ENCODE measurements at places on chromosomes 3 and 15.

DNA sequence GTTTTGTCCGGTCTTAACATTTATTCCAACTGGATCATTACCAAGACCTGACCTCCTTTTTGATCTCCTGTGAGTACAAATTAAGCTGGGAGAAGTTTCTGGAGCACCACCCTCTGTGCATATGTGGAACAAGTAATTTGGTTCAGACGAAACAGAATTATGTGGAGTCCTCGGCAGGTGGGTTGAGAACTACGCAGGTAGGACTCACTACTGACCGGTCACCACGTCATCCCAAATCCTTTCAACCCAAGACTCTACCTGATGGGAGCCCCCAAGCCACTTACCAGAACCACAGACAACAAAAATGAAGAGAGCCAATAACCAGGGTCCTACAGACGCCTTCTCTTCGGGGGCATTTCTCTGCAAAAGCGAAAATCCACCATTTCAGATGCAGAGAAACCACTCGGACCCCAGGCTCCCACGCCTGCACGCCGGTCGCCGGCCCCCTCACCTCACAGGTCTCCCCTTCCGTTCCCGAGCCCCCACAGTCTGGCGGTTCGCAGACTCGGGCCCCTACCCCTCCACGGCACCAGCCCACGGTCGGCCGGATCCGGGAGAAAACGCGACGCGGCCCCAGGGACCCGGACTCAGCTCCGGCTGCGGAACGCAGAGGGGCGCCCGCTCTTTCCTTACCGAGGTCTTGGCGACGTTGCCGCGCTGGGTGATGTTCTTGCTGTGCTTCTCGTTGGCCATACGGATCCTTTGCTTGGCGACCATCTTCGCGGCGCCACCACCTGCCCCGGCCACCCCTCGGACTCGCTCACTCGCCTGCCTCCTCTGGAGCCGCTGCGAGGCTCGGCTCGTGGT, 674 bp downstream of the SERP1 start:
- no peak for DNase-seq

GRCh38 chr15:56351353-56351752, 13.9 kb upstream of the TEX9 start:
- DNase-seq, result no peak

DNA sequence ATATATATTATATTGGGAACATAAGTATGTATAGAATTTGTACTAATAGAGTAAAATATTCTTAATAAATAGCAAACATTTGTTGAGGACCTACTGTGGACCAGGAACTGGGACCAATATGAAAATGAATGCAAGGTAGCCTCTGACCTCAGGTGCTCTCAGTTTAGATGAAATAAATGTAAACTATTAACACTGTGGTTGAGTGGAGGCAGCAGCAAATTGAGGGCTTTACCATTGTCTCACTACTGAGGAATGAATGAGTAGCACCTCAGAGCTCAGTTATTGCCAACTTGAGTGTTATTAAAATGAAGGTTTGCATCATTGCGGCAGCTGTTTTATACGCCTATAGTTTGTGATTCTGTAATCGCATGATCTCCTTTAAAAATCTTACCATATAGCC, 90.9 kb upstream of the CGNL1 start:
- no peak for DNase-seq

GRCh38 chr15:85618956-85619491, 175.7 kb downstream of the KLHL25 start:
- DNase-seq, result peak; percentile 97

- DNase-seq, result no peak
These were observed 336.0 kb downstream of the VGLL3 start for GRCh38 chr3:86654806-86655460.

GRCh38 chr15:48811325-48811958, 573 bp upstream of the CEP152 start:
- no peak for DNase-seq

GRCh38 chr15:71203586-71204474, 88.6 kb downstream of the THSD4 start:
- no peak for DNase-seq

GRCh38 chr3:38516669-38517068, 20.5 kb downstream of the EXOG start:
- DNase-seq, result no peak

GRCh38 chr15:64092075-64092820, 1.4 kb downstream of the CIAO2A start:
- DNase-seq, result no peak

DNA sequence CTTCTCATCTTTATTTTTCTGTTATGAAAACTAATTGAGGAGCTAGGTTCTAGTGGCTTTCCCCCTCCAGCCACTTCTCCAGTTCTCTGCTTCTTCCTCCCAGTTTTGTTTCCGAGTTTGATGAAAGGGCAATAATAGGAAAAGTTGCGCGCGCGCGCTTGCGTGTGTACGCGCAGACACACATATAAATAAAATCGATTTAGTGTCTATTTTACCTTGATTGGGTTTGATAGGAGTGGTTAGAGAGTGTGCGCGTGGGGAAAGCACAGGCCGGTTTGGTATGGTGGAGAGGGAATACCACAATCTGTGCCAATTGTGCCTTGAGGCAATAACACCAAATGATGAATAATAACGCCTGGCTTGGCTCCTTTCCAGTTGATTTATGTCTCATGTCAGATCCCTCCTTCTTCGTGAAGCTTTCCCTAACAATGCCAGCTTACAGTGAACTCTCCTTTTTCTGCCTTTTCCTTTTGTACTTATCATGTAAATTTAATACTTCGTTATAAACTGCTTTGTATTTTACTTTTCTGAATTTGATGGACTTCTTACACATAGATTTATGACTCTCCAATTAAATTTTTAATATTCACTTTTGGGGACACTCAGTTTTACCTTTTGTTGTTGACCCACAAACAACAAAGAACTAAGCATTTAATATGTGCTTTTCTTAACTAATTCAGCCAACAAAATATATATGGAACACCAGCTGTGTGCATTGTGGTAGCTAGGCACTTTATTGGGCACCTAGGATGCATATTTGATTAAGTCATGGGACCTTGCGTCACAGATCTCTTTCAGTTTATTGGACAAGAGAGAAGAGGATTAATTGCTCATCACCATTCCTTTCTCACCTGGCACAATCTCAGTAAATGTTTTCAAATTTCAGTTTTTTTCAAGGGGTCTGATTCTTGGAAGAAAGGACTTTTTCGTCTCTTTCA, 1.7 kb downstream of the TIPARP start:
- peak; percentile 86 for DNase-seq

GRCh38 chr3:73480187-73480672, 144.5 kb downstream of the PDZRN3 start:
- DNase-seq, result peak; percentile 44

DNA sequence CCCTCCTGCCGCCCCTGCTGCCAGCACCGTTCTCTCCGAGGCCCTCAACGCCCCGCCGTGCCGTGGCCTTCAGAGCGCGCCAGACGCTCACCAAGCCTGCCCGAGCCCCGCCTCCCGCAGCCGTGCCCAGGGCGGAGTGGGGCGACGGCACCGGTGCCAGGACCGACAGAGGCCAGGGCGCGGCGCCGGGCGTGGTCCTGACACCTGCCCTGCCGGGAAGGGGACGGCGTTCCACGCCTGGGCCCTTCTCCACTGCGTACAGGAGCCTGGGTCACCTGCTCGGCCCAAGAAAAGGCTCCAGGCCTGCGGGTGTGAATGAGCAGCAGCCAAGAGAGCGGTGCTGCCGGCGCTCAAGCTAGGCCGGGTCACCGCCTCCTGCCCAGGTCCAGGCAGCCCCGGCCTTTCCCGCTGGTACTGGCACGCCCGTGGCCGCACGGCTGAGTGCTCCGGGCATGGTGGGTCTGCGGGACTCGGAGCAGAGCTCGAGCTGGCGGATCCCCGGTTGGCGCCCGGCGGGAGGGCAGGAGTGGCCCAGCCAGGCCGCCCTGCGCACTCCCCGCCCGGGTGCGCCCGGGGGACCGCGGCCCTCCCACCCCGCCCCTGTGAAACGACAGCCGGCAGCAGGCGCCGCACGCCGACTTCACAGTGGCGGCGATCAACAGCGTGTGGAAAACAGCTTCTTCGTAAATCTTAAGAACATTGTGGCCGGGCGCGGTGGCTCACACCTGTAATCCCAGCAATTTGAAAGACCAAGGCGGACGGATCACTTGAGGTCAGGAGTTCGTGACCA, 4.2 kb downstream of the OCA2 start:
- no peak for DNase-seq

- no peak for DNase-seq
These were observed 480.7 kb downstream of the FHIT start for GRCh38 chr3:60770532-60770931.

GRCh38 chr3:4724051-4724629, 231.0 kb downstream of the ITPR1 start:
- no peak for DNase-seq

DNA sequence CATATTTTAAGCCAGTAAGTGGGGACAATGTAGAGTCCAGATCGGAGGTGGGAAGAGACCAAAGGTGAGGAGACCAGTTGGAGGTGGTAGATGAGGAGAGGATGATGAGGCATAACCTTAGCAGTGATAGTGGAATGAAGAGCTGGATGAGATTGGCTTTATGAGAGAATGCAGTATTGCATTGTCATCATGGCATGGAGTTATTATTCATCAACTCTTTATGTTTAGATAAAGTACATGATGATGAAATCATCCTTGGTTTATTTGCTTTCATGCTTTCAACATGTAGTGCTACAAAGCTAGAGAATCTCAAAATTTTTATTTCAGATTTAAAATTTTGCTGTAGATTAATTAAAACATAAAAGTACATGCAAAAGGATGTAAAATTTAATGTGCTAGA, 64.0 kb downstream of the PPM1L start:
- no peak for DNase-seq

DNA sequence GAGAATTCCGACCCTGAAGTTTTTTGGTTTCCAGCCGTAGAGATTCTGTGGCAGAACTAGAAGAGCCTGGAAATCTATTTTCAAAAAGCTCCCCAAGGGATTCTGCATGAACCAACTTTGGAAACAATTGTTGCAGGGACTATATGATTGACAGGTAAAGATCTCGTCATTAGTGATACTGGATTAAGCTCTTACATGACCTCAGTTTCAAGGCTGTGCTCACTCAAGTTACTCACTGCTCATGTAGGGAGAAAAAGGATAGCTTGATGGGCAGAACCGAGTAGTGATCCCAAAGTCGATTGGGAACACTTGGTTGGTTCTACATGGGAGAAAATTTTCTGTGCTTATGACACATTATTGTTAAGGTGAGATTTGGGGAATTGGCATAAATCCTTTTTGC, 142.3 kb upstream of the RASGRP1 start:
- DNase-seq, result no peak

- peak; percentile 26 for DNase-seq
These were observed 236.3 kb downstream of the MEX3B start for GRCh38 chr15:81809543-81809942.

GRCh38 chr15:24659622-24660021, 16.0 kb upstream of the NPAP1 start:
- DNase-seq, result no peak

DNA sequence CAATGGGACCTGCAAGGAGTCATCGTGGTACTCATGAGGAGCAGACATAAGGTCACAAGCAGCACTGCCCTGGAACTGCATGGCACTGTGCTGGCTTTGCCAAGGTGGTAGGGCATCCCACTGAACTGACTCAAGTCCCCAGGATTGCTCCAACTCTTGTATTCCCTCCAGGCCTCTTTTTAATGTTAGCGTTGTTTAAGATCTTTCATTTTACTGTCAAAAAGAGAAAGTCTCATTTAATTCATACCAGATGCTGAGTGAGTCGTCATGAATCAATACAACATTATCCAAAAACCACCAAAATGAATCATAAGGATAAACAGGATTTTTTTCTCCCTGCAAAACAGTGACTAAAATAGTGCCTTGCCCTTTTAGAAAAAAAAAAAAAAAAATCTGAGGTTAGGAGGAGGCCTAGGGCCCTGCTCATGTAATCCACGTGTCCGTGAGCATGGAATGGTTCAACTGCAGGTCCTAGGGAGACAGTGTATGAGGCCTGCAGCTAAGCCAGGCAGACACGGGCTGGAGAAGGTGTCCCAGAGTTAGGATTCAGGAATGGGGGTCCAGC, 36.7 kb upstream of the BLM start:
- DNase-seq, result peak; percentile 98

DNA sequence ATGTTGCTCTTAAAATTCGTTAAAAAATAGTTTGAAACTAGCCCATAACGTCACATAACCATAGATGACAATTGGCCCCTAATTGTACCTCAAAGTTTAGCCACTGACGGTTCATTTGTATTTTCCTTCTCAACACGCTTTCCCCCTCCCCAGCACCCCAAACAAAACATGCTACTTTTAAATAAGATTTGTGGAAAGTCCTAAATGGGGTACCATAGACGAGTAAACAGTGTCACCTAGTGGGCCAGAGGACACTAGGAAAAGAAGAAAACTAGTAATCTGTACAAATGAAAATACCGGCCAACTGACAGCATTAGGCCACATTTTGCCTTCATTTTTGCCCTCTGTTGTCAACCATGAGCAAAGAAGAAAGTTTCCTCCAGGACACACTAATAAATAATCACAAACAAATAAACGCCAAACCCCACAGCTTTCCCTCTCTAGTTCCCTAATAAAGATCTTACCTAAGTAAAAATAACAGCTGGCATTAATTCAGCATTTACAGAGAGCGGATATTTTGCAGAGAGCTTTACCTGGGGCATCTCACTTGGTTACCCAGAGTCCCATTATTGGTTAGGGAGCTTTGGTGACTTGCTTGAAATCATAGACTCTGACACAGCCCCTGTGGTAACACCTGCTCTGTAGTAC, 175.1 kb upstream of the ATP11B start:
- peak; percentile 5 for DNase-seq

DNA sequence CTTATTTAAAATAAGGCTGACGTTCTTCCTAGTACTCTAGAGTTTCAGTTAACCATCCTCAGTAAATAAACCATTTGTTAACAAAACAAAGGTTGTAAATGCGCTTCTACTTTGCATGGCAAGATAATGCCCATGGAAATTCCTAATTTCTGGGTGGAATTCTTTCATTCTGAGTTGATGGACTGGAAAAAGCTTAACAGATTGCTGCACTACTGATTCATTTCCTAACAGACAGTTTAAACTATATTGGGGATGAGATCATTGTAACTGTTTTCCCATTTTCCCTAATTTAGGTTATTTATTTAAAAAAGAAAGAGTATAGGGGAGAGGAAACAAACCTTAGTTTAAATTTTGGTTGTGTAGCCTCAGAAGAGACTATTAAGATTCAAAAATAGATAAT, 342.2 kb downstream of the NLGN1 start:
- DNase-seq, result peak; percentile 59

Data from fibroblast of skin of right quadriceps (primary cell).